ENCODE measurements at places on chromosomes 1 and 21.

GRCh38 chr1:172138634-172139033, 281.9 kb upstream of the C1orf105 start:
- no peak overlapping the region for H3K4me3 ChIP-seq
- no peaks in the 10 kb centered on the region for H3K27me3 ChIP-seq
- H3K4me1 ChIP-seq = no peaks in the 10 kb centered on the region
- no peaks in the 10 kb centered on the region for H3K36me3 ChIP-seq
- DNase-seq = no peak
- H3K27ac ChIP-seq = peak overlapping the region; percentile 81

GRCh38 chr1:20057886-20058420, 12.0 kb upstream of the PLA2G5 start:
- H3K4me1 ChIP-seq = no peaks in the 10 kb centered on the region
- peaks cover 12% of the 10 kb centered on the region for H3K27me3 ChIP-seq
- no peak overlapping the region for H3K27ac ChIP-seq
- H3K4me3 ChIP-seq = no peak overlapping the region

- peaks cover 70% of the 10 kb centered on the region for H3K36me3 ChIP-seq
- H3K27me3 ChIP-seq = no peaks in the 10 kb centered on the region
- H3K27ac ChIP-seq = no peak overlapping the region
- no peak for DNase-seq
- H3K4me3 ChIP-seq = no peak overlapping the region
Measured at GRCh38 chr1:19356266-19356665, 44.1 kb downstream of the SLC66A1 start.

GRCh38 chr1:232166942-232167341, 463.0 kb downstream of the SIPA1L2 start:
- DNase-seq = no peak
- no peak overlapping the region for H3K27ac ChIP-seq
- H3K4me3 ChIP-seq = no peak overlapping the region
- H3K4me1 ChIP-seq = no peaks in the 10 kb centered on the region

DNA sequence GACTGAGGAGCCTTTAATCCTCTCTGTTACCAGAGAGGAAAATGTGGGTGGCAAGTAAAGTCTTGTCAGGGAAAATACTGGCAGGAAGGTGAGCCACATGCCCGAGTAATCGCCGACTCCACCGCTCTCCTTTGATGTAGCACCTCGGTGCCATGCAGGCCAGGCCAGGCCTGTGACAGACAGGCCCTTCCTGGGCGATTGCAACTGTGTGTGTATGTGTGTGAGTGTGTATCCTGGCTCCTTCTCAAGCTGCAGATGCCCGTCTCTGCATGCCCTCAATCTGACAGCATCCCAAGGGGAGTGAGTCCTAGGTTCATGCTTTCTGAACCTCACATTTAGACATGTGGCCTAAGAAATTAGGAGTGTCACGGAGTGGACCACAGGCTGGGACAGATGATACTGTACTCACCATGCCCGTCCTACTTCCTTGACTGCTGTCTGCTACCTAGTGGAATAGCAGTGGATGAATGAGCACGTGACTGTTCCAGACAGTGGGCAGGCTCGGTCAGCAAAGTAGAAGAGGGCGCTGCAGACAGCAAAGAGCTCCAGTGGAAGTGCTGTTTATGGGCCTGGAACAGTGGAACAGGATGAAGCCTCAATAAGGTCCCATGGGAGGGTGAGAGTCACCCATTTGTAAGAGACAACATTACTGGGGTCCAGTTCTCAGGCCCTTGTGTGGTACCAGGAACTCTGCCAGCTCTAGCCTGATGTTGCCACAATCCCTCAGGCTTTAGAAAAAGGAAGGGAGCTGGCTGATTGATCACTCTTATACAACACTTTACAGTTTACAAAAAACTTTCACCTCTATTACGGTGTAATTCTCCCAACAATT, 25.3 kb downstream of the SERTAD4 start:
- H3K27me3 ChIP-seq = no peaks in the 10 kb centered on the region
- H3K4me1 ChIP-seq = peaks cover 12% of the 10 kb centered on the region
- H3K36me3 ChIP-seq = no peaks in the 10 kb centered on the region
- DNase-seq = no peak

- peak overlapping the region; percentile 57 for H3K27ac ChIP-seq
- no peak for DNase-seq
- H3K4me3 ChIP-seq = no peak overlapping the region
Measured at GRCh38 chr1:246537887-246538286, 28.2 kb downstream of the TFB2M start.

GRCh38 chr1:212722270-212722957, 22.8 kb upstream of the BATF3 start:
- H3K4me1 ChIP-seq = peaks cover 3% of the 10 kb centered on the region
- no peaks in the 10 kb centered on the region for H3K36me3 ChIP-seq
- H3K27ac ChIP-seq = no peak overlapping the region
- no peak for DNase-seq
- H3K27me3 ChIP-seq = no peaks in the 10 kb centered on the region

DNA sequence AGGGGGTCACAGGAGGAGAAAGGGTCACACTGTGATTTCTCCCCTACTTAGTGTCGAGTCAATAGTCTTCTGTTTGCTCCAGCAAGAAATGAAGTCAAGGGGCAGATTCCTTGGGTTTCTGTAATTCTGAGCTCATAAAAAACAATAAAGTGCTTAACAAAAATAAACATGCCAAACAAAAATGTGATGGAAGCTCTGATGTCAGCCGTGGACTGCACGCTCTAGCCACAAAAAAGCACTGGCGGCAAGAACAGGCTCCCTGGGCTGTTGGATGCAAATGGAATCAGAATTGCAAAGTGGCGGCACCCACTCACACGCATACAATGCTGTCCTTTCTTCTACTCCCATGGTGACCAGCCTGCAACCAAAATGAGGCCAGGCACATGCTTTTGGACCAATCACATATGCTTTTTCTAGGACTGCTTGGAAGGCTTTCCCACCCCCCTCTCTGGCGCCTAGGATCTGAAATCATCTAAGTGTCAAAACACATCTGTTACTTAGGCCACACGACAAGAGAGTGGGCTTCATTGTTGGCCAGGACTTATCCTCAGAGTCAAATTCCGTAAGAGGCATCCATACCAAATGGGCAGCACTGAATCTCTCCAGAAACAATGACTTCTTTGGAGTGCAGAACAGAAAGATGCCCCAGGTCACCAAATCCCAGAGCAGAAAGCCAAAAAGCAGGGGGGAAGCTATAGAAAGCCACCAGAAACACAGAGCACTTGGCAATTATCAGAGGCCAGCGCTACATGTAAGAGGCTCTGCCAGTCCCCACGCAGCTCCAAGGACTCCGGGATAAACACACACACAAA, 9.2 kb downstream of the C1orf198 start:
- H3K36me3 ChIP-seq = no peaks in the 10 kb centered on the region
- H3K4me3 ChIP-seq = no peak overlapping the region
- DNase-seq = no peak
- peaks cover 17% of the 10 kb centered on the region for H3K4me1 ChIP-seq
- no peaks in the 10 kb centered on the region for H3K27me3 ChIP-seq

- H3K4me1 ChIP-seq = peaks cover 13% of the 10 kb centered on the region
- no peak for DNase-seq
- H3K4me3 ChIP-seq = no peak overlapping the region
- peaks cover 41% of the 10 kb centered on the region for H3K27me3 ChIP-seq
- H3K36me3 ChIP-seq = no peaks in the 10 kb centered on the region
- no peak overlapping the region for H3K27ac ChIP-seq
Measured at GRCh38 chr1:228017356-228018124, 10.7 kb downstream of the WNT3A start.

GRCh38 chr21:39217356-39218081, 34.3 kb upstream of the PSMG1 start:
- H3K4me1 ChIP-seq = no peaks in the 10 kb centered on the region
- peaks cover 100% of the 10 kb centered on the region for H3K36me3 ChIP-seq
- no peak for DNase-seq
- H3K27me3 ChIP-seq = no peaks in the 10 kb centered on the region

DNA sequence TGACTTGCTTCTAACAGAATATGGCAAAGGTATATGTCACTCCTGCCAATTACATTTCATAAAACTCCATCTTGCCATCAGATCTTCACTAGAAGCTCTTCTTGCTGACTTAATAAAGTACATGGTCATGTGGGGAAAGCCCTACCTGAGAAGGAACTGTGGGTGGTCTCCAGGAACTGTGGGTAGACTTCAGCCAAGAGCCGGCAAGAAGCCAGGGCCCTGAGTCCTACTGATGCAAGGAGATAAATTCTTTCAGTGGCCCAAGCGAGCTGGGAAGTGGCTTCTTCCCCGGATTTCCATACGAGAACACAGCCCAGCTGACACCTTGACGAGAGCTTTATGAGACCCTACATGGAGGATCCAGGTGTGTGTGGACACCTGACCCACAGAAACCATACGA, 228.7 kb downstream of the SMYD3 start:
- H3K27me3 ChIP-seq = no peaks in the 10 kb centered on the region
- no peaks in the 10 kb centered on the region for H3K36me3 ChIP-seq
- H3K4me1 ChIP-seq = no peaks in the 10 kb centered on the region
- no peak for DNase-seq
- no peak overlapping the region for H3K27ac ChIP-seq
- no peak overlapping the region for H3K4me3 ChIP-seq

GRCh38 chr1:59383963-59384362, 87.1 kb downstream of the FGGY start:
- H3K4me1 ChIP-seq = no peaks in the 10 kb centered on the region
- DNase-seq = no peak
- H3K27ac ChIP-seq = no peak overlapping the region
- no peaks in the 10 kb centered on the region for H3K36me3 ChIP-seq

DNA sequence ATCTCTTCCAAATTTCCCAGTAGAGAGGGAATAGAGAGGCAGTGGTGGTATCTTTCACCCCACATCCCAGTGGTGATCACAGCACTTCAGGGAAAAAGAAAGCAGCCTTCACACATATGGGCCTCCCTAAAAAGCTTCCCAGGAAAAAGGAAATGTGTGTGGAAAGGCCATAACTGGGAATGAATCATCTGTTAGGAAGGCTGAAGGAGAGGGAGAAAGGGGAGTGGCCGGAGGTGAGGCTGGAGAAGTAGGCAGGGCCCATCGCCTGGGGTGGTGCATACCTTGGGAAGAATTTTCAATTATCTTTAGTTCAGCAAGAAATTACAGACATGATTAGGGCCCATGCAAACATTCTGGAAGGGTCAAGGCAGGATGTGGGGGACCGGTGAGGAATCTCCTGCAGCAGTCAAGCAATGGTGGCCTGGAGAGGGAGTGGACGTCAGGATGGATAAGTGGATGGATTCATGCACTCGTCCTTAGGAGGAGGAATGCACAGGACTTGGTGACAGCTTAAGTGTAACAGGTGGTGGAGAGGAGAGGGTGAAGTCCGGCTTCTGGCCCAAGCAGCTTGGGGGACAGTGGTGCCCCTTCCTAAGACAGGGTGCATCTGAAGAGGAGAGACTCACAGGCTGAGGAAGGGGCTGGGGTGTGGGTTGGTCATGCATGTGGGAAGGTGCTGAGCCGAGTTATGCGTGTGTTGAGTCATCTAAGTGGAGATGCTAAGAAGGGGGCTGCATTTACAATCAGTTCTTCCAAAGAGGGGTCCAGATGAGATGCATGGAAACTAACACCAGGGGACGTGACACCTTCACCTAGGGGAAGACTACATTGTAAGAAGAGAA, 17.9 kb downstream of the HIVEP3 start:
- no peaks in the 10 kb centered on the region for H3K36me3 ChIP-seq
- H3K4me1 ChIP-seq = no peaks in the 10 kb centered on the region
- no peak for DNase-seq
- H3K27ac ChIP-seq = no peak overlapping the region
- no peaks in the 10 kb centered on the region for H3K27me3 ChIP-seq

GRCh38 chr1:6790146-6790545, 4.9 kb downstream of the CAMTA1 start:
- no peaks in the 10 kb centered on the region for H3K27me3 ChIP-seq
- peaks cover 17% of the 10 kb centered on the region for H3K4me1 ChIP-seq
- H3K4me3 ChIP-seq = no peak overlapping the region
- H3K36me3 ChIP-seq = no peaks in the 10 kb centered on the region
- no peak overlapping the region for H3K27ac ChIP-seq

- H3K4me3 ChIP-seq = no peak overlapping the region
- DNase-seq = no peak
- peaks cover 26% of the 10 kb centered on the region for H3K4me1 ChIP-seq
- no peaks in the 10 kb centered on the region for H3K36me3 ChIP-seq
- no peaks in the 10 kb centered on the region for H3K27me3 ChIP-seq
Measured at GRCh38 chr1:153572569-153573015, 6.9 kb upstream of the S100A2 start.

DNA sequence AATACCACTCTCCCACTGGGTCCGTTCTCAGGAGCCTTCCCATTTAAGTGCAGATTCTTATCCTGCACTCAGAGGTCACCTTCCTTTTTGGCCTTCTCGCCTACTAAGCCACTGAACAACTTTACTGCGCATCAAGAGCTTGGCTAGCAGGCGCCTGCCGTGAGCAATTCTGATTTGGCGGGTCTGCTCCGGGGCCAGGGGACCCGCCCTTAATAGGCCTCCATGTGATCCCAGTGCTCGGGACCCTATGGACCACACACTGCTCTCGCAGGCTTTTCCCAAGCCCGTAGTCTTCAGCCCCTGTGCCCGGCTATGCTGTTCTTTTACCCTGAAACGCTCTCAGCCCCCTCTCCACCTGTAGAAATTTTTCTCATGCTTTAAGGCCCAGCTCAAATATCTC, 45.1 kb downstream of the BCL9 start:
- no peaks in the 10 kb centered on the region for H3K27me3 ChIP-seq
- no peak overlapping the region for H3K27ac ChIP-seq
- no peak for DNase-seq
- H3K36me3 ChIP-seq = no peaks in the 10 kb centered on the region

GRCh38 chr1:18475234-18475905, 5.4 kb upstream of the KLHDC7A start:
- DNase-seq = no peak
- no peaks in the 10 kb centered on the region for H3K36me3 ChIP-seq
- H3K4me1 ChIP-seq = peaks cover 14% of the 10 kb centered on the region

DNA sequence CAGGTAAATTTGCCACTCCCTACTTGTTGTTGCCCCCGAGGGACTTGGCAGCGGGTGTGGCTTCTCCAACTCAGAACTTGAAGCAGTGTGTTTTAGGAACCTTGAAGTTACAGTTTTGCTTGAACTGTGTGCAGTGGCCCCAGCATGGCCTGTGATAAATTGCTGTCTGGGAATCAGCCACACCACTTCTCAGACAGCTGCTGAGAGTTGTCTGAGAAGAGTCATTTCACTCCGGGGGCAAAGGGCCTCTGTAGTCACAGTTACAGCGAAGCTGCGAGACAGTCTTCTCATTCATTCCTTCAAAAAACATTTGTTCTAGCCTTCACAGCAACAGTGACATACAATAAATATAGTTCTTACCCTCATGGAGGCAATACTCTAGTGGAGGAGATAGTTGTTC, 70.3 kb downstream of the PROX1 start:
- H3K4me1 ChIP-seq = no peaks in the 10 kb centered on the region
- H3K27me3 ChIP-seq = no peaks in the 10 kb centered on the region
- H3K27ac ChIP-seq = no peak overlapping the region
- no peak for DNase-seq
- no peak overlapping the region for H3K4me3 ChIP-seq
- H3K36me3 ChIP-seq = no peaks in the 10 kb centered on the region

All from esophagus squamous epithelium (tissue), 5 donors.